NT2/D1 (cell line): ENCODE measurements at places on chromosomes 4 and X.

DNA sequence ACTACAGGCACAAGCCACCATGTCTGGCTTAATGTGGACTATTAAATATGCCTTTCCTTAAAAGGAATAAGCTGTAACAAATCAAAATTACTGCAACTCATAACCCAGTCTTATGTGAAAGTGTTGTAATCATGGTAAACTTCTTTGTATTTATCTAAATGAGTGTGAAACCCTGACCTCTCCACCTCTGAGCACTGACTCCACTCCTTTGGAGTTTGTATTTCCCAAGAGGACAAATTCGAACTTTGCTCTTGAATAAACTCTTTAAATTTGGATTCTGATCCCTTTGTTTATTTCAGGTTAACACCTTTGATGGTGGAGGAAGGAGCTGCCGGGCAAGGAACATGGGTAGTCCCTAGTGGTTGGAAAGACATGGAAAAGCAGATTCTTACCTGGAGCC lies 48.3 kb upstream of the FAM9A start:
- DNase-seq, result no peak

GRCh38 chr4:73718375-73719373 lies 21.7 kb upstream of the CXCL8 start:
- no peak for DNase-seq

- no peak for DNase-seq
Observed at GRCh38 chr4:38523524-38524448, 140.2 kb upstream of the KLF3 start.

DNA sequence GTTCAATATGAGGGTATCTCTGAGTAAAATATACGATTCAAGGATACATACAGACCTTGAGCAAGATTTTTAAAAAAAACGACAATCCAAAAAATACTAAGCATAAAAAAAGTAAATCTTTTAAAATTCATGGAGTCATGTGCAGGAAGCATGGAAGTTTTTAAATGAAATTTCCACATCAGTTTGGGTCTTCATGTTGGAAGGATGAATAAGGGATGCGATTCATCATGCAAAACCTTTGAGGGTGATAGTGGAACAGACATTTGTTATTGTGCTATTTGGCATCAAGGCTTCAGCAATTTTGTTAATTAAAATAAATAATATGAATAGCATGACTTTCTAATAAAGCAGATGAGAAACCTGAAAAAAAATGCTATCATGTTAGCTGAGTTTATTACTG lies 815.0 kb upstream of the PCDH10 start:
- DNase-seq, result no peak

- DNase-seq, result no peak
Observed at GRCh38 chr4:2040391-2041238, 18.5 kb upstream of the NAT8L start.

- DNase-seq, result no peak
Observed at GRCh38 chrX:67654301-67654700, 110.5 kb downstream of the AR start.

DNA sequence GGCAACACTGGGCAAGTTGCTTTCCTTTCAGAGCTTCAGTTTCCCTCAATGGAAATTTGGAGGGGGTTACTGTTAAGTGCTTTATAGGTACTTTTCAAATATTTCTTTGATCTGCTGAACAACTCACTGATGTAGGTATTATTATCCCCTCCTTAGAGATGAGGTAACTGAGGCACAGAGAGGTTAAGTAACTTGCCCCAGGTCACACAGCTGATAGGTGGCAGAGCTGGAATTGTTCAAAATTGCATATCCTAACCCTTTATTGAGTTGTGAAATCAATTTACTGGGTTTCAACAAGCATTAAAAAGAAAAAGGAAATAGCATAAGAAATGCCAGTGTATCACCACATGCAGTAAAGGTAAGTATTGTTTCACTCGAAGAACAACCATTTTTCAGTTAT lies 6.6 kb downstream of the PPP1R3F start:
- DNase-seq, result no peak

DNA sequence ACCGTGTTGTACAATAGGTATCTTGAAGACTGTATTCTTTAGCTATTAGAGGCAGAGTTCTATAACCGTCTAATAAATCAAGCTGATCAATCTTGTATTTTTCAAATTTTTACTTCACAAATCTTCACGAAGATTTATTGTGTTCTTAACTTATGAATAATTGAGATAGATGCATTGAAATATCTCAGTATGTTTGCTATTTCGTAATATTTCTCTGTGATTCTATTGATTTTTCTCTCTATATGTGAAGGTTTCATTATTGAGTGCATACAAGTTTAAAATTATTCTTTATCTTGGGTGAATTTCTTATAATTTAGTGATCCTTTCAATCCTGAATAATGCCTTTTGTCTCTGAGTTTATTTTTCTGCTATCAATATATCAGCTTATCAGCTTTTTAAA lies 19.8 kb upstream of the SHISA3 start:
- DNase-seq, result no peak

DNA sequence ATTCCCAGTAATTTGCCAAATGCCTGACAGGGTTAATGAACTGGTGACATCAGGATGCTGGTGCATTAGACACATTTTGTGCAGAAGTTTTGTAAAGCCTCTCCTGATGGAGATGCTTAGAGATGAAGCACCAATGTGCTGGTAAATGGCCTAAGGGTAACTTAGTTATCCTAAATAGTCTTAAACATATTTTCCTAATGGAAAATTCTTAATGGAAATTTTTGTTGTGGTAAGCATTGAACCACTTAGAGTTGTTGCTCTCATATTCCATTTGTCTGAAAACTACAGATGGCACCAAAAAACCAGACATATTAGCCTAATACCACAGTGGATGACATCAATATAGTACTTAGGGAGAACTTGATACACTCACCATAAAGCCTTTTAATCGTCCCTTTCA lies 154.5 kb upstream of the ANK2 start:
- DNase-seq, result no peak

DNA sequence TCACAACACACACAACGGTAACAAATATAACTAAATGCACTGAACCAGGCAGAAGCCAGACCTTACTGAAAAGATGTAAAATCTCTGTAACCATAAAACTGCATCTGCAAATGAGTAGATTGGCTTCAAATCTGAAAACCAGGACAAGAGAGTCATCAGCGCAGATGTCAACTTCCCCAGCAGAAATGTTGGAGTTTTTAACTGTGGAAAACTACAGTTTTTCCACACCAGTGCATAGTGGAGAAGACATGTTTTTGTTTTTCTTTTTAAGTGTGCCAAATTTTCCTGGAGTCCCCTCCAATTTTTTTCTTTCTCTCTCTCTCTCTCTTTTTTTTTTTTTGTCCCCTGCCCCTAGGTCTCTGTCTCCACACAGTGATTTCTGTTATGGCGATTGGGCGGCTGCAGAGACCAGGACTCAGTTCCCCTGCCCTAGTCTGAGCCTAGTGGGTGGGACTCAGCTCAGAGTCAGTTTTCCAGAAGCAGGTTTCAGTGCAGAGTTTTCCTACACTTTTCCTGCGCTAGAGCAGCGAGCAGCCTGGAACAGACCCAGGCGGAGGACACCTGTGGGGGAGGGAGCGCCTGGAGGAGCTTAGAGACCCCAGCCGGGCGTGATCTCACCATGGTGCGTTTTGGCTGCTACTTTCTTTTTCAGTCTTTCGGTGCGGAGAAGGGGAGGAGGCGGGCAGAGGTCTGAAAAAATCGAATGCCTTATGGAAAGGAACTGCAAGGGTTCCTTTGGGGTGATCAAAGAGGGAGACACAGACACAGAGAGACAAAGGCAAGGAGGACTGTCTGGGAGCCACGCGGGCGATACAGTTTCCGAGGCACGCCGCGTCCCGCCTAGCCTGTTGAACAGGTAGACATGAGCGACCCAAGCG lies at the start of gene GUCY1A1:
TSS of gene GUCY1A1 (plus strand) at position 505 of the 878 bp plus-strand sequence. CDS start 30,020 bp downstream, outside the sequence.
- no peak for DNase-seq

- no peak for DNase-seq
Observed at GRCh38 chr4:147854154-147854553, 122.3 kb downstream of the ARHGAP10 start.

GRCh38 chr4:142497606-142498005 lies 348.5 kb downstream of the INPP4B start:
- DNase-seq, result no peak

DNA sequence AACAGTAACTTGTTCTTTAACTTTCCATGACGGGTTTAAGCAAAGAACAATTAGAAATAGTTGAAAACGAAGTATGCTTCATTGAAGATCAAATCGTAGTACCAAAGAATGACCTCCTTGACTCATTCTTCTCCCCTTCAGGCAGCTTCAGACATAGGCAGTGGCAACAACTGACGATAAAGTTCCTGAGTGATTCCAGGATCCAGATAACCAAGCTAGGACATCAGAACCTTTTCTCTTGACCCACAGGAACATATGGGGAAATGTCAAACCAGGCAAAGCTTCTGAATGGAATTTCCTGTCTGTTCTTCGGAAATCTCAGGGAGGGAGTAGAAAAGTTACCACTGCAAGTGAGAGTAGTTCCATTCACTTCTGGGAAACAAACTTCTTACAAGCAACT lies 74.2 kb downstream of the HS3ST1 start:
- DNase-seq, result no peak

DNA sequence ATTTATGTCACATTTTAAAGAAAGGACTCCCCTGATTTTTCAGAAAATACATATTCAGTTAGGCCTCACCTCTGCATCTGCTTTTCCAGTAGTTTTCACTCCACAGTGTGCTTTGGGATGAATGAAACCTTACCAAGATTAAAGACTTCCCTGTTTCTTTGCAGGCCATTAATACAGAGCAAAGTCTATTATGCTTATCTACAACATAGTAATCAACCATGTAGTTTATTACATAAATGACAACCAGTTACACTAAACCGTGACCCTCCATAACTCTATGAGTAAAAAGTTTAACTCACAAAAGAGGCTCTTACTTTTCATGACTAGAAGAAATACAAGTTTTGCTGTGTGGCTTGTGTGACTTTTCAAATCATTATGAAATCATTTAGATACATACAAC lies 2.3 kb downstream of the LRRC66 start:
- no peak for DNase-seq

DNA sequence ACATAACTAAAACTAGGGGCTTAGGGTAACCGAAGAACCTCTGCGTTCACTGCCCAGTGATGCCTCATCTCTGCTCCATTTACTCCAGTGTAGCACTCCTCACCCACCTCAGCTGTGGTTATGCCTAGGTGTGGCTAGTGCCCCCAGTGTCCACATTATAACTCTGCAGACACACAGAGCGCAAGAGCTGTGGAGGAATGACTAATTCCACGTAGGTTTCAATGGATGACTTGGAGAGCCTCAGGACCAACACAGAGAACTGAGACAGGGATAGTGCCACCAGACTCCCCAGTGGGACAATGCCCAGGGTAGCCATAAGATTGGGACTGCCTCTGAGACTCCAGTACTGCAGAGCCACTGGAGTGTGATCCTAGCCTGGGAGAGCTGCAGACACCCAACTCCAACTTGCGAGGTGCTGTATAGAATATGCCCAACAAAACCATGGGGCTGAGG lies 542.4 kb upstream of the DIPK2B start:
- DNase-seq, result no peak

DNA sequence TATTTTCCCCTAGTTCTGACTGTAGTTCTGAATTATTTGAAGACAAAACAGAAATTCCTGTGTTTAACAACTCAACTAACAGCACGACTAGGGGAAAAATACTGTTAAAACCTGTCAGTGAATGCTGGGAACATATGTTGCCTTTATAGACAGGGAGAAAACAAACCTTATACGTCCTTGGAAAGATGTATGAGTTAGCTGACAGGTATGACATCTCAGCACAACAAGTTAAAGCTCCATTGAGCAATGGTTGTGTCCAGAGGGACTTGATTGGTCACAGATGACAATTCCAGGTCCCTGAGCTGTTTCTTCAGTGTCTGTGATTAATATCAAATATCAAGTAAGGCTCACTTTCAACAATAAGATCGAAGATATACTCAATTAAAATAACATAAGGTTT lies 58.2 kb upstream of the DDIT4L start:
- no peak for DNase-seq

- DNase-seq, result no peak
Observed at GRCh38 chrX:13662355-13662791, 9.4 kb downstream of the TCEANC start.

GRCh38 chr4:4260185-4260751 lies 12.2 kb upstream of the TMEM128 start:
- DNase-seq, result no peak

DNA sequence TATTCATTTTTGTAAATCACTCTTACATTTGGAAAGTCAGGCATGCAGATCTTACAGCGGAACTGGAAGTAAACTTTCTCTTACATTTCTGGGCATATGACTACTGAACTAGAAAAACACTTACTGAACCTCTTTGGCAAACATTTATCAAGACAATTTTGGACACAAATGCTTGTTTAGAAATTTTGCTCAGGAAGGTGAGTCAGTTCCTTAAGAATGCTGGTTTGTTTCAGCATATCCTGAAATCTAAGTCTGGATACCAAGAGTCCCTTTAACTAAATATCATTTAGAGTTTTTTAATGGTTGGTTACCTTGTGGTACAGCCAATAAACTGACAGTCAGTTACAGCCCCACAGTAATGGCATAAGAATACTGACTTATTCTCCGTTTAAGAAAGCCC lies 15.0 kb downstream of the SHISA3 start:
- DNase-seq, result no peak

DNA sequence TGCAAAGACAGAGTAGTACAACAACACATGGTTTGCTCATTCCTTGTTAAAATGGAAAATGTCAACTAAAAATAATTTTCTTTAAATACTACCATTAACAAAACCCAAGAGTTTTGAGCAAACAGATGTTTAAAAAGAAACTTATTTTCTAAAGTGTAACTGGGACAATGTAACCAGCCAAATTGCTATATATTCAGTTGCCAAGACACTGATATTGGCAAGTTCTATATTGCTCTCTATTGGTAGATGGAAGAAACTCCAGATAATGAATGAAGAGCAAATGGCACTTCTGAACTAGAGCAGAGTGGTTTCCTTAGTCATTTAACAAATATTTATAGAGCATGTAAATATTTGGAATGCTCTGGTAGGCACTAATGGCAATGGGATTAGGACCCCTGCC lies 966.2 kb downstream of the RPA4 start:
- no peak for DNase-seq

DNA sequence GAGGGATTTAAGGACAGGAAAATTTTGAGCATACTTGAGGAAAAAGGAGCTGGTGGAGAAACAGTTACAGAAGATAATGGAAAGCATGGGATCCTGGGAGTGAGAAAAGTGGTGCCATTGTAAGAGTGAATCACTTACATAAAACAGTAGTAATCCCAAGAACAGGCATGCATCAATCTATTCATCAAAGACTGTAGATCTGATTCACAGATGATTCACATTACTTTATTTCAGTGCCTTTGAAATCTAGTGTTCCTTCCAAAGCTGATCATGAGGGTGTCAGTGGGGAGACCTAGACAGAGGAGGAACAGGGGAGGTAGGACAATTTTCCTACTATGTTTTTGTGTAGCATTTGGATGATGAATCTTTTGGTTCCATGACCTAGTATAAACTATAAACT lies 102.7 kb downstream of the TAB3 start:
- no peak for DNase-seq

GRCh38 chrX:134718105-134718965 lies 60.1 kb upstream of the PLAC1 start:
- DNase-seq, result no peak

- no peak for DNase-seq
Observed at GRCh38 chrX:13518126-13518525, 51.3 kb upstream of the EGFL6 start.

- DNase-seq, result no peak
Observed at GRCh38 chr4:7582313-7583097, 147.8 kb upstream of the PSAPL1 start.
